Renal cortical epithelial cell (primary cell): ENCODE measurements at places on chromosomes 1 and 21. TPM values are rescaled to one million over a fixed set of nuclear protein-coding genes. Genes with fewer than 3 reads are reported as not detected.

RPL11 gene
- 806 and 852 TPM in 2 replicates for total RNA-seq

DONSON gene
- total RNA-seq = 13.0 and 13.7 TPM in 2 replicates

IFI44L gene
- 10.8 and 12.2 TPM in 2 replicates for total RNA-seq

BRINP2 gene
- not detected in 2 replicates for total RNA-seq

ANKRD34A gene
- 0.15 TPM in 1 of 2 replicates, not detected in the other for total RNA-seq

OLFML3 gene
- total RNA-seq = 0.52 and 5.1 TPM in 2 replicates

AQP10 gene
- not detected in 2 replicates for total RNA-seq

CACNA1S gene
- total RNA-seq = not detected in 2 replicates

RHBDL2 gene
- total RNA-seq = 1.8 and 2.6 TPM in 2 replicates

MROH9 gene
- not detected in 2 replicates for total RNA-seq

PRR9 gene
- total RNA-seq = not detected in 2 replicates

PTPN7 gene
- not detected in 2 replicates for total RNA-seq

KLHL20 gene
- 27.4 and 32.1 TPM in 2 replicates for total RNA-seq

AKR7A2 gene
- total RNA-seq = 64.3 and 73.8 TPM in 2 replicates

DNA sequence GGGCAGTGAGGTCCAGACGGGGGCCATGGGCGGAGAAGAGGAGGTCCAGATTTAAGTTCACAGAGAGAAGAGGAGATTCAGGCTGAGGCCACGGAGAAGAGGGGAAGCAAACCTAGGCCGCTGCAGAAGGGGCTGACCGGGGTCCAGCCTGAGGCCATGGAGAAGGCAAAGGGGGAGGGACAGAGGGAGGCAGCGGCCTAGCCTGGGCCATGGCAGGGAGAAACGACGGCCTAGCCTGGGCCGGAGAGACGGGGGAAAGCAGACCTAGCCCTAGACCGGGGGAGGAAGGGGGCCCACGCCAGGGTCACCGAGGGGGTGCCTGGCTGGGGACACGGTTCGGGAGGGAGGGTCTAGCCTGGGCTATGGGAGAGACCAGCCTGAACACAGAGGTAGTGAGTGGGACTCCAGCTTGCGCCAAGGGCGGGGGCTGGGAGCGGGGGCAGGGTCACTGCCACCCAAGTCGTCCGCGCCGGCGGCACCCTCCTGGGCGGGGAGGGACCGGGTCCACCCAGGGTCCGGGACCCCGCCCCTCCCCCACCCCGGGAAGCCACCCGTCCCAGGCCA, 459 bp downstream of the CAPZB start:
- no peak for DNase-seq

- no peak for DNase-seq
These were observed 100.4 kb downstream of the ACBD6 start for GRCh38 chr1:180402001-180402400.

- DNase-seq = peak; percentile 70
These were observed 13.0 kb downstream of the CCDC190 start for GRCh38 chr1:162847839-162848453.

DNA sequence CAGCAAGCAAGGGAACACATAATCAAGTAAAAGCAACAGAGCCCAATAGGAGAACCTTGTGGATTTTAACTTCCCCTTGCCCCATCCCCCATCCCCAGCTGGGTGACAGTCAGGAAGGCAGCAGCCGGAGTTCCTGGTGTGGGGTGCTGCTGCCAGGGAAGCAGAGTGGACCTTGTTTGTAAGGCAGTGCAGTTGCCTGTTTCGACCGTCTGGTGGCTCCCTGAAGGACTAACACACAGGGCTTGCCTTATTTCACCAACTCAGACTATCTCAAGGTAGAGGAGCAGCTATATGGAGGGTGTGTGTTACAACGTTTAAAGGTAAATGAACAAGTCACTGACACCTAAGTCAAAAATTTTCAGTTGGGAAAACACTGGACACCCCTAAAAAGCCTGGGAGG, 6.6 kb downstream of the KRTAP10-8 start:
- DNase-seq = no peak

GRCh38 chr1:213779228-213779627, 208.5 kb upstream of the PROX1 start:
- DNase-seq = no peak

- no peak for DNase-seq
These were observed 137.9 kb downstream of the SLC45A1 start for GRCh38 chr1:8455700-8456307.

DNA sequence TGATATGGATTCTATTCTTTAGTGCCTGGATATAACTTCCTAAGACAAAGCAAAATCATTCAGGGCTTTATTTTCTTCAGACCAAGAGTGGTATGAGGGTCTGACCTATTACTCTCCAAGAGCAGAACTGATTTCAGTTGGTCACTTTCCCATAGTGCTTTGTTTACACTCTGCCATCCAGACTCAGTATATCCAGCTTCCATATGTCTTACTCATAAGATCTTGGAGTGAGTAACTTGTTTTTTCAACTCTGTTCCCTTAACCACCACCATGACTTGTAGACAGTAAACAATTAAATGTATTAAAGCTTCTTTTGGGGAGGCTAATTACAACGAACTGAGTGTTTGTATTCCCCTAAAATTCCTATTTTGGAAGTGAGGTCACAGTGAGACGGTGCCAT, 83.4 kb downstream of the USP24 start:
- DNase-seq = peak; percentile 83

- DNase-seq = no peak
These were observed 43.6 kb upstream of the TNFRSF1B start for GRCh38 chr1:12123172-12123571.

- peak; percentile 54 for DNase-seq
These were observed 72.8 kb downstream of the PLEKHA6 start for GRCh38 chr1:204286831-204287421.

DNA sequence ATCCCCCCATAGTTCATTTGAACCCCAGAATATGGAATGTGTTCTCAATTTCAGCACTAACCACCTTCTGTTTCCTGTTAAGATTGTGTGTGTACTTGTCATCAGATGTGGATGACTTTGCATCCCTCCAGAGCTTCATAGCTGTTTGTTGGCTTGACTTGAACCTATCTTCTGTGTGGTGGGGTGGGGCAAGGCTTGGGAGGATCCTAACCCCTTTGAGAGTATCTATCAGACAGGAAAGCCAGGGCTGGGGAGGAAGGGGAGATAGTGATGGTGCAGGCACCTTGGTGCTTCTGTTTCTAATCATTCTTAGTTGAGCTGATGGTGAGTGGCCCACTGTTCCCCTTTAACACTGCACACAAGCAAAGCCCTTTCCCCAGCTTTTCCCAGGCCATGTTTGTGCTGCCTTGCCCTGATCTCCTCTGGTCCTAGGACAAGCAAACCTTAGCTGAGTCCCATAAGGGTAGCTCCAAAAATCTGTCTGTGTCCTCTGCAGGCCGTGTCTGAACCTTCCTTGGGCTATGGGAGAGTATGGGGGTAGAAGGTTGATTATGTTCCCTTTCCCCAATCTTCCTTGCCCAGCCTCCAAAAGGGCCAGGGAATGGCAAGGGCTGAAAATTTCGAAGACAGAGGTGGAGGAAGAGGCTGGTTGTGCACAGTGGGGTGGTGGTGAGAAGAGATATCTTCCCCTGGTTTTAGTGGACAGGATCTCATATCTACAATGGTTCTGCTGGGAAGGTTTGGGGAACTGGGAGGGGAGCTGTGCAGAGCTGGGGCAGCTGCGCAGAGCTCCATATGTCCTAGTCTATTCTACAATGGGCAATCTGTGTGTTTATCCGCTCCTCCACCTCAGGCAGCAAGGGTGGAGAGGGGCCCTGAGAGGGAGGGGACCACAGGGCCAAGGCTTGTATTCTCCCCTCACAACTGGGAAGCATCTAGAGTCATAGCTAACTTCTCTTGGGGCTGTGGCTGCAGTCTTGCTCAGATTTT, 1.4 kb downstream of the NHLH1 start:
- DNase-seq = no peak

GRCh38 chr1:151982300-151983005, 11.2 kb downstream of the S100A10 start:
- no peak for DNase-seq

DNA sequence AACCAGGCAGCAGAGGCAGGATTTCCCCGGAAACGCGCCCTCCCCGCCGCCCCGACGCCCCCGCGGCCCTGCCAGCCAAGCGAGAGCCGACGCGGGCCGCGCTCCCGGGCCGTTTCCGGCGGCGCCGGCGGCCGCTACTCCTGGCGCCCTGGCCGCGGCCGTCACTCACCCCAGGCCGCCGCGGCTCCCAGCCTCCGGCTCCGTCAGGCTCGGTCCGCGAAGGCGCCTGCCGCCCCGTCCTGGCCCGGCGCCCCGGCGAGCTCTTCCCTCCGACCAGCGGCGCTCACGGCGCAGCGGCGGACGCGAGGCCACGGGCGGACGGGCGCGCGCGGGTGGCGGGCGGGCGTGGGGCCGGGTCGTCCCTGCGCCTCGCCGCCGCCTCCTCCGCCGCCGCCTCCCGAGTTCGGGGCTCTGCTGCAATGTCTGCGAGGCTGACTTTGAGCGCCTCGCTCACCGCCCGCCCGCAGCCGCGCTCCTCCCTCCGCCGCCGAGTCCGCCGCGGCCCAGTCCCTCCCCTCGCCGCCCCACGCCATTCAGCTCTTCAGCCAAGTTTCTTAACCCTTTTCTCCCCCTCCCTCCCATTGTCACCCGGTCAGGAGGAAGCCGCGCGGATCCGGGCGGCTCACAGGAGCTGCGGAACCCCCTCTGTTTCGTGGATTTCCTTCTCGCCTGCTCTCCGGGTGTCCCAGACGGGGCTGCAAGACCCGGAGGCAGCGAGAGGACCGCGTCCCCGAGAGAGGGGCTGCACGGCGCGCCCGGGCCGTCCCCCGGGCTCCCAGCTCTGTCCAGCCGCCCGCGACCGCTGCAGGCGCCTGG, at the start of gene NRIP1:
NRIP1 (minus strand) TSS at position 425 of the 816 bp plus-strand sequence. CDS start 96,808 bp downstream, outside the sequence.
- peak; percentile 67 for DNase-seq

- no peak for DNase-seq
These were observed 119.0 kb downstream of the COQ8A start for GRCh38 chr1:227059076-227059475.

DNA sequence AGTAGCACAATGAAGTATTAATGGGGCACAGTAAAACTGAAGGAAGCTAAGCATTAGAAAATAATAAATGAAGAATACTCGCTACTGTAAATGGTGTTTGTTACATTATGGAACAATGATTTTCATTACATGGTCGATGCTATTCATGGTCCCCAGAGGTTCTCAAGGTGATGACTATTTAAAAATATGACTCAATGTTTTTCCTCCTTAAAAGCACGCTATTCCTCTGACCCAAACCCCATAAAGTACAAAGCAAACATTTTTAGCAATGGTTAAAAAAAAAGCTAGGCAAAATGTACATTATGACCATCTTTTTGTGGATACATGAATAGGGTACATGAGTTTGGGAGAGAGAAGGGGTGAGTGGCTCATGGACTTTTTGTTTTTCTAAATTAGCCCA, 34.3 kb downstream of the VAMP4 start:
- no peak for DNase-seq

GRCh38 chr1:101410048-101410878, 173.4 kb downstream of the S1PR1 start:
- DNase-seq = no peak

GRCh38 chr1:243718893-243719292, 131.2 kb downstream of the AKT3 start:
- peak; percentile 72 for DNase-seq

GRCh38 chr1:56200442-56200841, 378.9 kb downstream of the PLPP3 start:
- peak; percentile 52 for DNase-seq

GRCh38 chr21:33403128-33403785, at the start of gene IFNGR2:
Gene IFNGR2, plus strand, starts transcription at chr21:33403413. Its CDS starts 131 bp downstream, at chr21:33403544.
- DNase-seq = no peak

DNA sequence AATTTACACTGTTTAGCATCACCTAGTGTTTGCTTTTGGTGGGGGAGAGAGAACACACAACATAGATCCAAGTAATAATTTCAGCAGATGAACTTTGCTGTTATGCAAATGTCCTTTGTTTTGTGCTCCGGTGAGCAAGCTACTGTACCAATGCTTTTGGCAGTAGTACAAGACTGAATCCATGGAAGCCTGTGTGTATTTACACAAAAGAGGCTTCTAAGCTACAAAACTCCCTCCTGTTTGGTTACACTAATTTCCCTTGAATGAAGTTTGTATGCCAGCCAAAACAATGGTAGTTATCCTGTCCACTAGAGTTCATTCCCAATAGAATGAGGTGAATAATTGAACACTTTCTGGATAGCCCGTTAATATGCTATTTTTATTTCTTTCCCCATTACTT, 320.5 kb downstream of the KCTD3 start:
- DNase-seq = peak; percentile 15

GRCh38 chr1:217333939-217334338, 297.0 kb downstream of the GPATCH2 start:
- DNase-seq = no peak

DNA sequence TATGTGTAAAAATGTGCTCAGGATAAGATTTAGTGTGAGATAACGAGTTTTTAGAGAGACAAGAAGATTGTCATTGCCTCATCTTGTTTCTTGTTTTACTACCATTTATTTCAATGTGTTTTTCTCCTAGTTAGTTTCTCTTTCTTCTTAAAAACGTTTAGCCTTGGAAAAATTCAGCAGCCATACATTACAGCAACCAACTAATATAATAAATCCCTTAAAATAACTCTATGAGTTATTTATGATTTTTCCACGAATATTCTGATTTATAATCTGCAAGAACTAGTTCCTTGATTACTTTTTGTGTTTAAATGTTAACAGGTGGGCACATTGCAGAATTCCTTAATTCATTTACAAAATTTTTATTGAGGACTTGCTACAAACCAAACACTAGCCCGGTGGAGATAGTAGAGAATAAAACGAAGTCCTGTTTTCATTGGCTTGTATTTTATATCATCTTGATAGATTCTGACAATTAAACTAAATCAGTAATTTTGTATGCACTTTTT, 118.9 kb downstream of the OSBPL9 start:
- DNase-seq = no peak

DNA sequence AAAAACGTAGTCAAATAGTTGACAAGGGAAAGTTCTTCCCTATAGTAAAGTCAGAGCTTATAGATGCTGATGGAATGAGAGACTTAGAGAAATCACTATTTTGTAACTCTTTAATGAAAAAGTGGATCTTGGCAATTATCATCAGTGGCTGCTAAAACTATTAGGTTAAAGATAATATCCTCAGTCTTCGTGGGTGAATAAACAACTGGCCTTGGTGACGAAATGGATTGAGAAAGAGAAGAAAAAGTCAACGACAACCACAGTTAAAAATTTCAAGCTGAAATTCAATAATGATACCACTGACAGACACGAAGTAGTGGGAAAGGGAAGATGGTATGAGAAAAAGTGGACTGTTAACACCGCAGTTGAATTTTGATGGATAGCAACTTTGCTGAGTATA, 90.0 kb upstream of the GNG4 start:
- no peak for DNase-seq

DNA sequence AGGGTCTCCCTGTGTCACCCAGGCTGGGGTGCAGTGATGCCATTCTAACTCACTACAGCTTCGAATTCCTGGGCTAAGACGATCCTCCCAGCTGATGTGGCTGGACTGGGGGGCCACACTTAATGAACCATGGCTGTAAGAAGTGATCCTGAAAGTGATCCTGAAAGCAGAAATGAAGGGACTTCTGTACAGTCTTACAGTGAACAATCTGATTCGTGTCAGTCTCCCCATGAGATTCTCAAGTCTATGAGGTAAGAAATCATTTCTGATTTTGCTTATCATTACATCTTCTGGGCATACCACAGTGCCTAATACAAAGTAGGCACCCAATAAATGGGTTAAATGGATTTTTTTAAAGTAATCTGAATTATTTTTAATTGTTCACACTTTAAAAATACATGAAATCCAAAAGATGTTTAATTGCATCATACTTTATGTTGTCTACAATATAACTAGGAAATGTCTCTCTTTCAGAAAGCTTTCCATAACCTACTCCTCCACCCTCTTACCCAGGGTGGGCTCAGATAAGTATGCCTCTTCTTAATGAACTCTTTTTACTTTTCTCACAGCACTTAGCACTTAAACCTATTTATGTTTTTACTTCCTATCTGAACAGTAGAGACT, 21.5 kb downstream of the TUT4 start:
- DNase-seq = no peak

GRCh38 chr1:110390096-110390495, 730 bp downstream of the SLC16A4 start:
- peak; percentile 81 for DNase-seq
